Camera-type eye (tissue), 1 donor: ENCODE measurements at places on chromosomes 5 and 9. TPM values are rescaled to one million over a fixed set of nuclear protein-coding genes. Genes with fewer than 3 reads are reported as not detected.

Gene GDF9
- 1.1 TPM for total RNA-seq

Gene LHX3
- 18.5 TPM for total RNA-seq

Gene GDNF
- 0.49 TPM for total RNA-seq

Gene SCGB3A2
- not detected for total RNA-seq

Gene RAD23B
- total RNA-seq: 93.0 TPM

Gene CD180
- 0.49 TPM for total RNA-seq

Gene C9orf57
- total RNA-seq: not detected

Gene INSL6
- total RNA-seq: not detected

Gene NUDT12
- 31.4 TPM for total RNA-seq

Gene SHOC1
- not detected for total RNA-seq
